ENCODE measurements at places on chromosomes 11 and 22.

- DNase-seq, result no peak
Observed at GRCh38 chr11:120236169-120237107, 3.5 kb upstream of the POU2F3 start.

DNA sequence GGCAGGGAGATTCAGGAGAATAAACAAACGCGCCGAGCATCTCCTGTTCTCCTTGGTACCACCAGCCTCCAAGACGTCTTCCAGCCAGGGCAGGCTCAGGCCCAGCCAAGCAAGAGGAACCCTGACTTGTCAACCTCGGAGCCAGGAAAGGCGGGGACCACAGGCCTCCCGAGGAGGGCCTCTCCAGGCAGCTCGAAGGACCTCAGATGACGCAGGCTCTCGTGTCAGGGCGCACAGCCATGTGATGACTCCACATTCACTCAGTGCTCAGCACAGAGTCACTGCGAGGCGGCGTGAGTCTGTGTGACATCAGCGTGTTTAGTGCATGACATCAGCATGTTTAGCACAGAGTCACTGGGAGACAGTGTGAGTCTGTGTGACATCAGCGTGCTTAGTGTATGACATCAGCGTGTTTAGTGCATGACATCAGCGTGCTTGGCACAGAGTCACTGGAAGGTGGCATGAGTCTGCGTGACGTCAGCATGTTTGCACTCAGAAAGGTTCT is 241.4 kb downstream of the BRD1 start:
- no peak for DNase-seq

DNA sequence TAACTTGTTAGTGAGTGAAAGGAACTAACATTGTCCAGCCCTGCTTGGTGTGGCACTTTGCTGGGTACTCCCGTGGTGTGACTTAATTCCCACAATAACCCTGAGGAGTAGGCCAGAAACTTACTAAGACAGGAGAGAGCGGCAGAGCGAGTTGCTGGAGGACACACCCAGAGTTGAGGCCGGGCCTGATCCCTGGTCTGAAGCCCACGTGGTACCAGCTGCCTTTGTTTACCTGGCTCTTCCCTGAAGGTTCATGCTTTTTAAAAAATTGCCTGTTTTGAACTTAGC is 594 bp downstream of the MPST start:
- DNase-seq, result no peak

DNA sequence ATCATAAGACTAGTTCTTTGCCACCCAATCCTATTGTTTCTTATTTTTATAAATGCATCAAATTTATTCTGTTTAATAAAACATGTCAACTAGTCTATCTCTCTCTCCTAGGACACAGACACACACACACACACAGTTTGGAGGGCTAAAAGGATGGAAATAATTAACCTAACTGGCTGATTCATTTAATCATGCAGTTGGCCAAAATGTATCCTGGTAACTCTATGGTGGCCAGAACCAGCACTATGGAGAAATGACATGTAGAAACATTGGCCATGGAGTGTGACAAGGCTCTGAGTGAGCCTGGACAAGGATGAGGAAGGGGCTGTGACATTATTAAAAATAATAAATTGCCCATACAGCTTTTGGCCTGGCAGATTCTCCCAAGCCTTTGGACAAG is 64.1 kb downstream of the CLPB start:
- no peak for DNase-seq
